ENCODE measurements at places on chromosomes 7 and 10.

DNA sequence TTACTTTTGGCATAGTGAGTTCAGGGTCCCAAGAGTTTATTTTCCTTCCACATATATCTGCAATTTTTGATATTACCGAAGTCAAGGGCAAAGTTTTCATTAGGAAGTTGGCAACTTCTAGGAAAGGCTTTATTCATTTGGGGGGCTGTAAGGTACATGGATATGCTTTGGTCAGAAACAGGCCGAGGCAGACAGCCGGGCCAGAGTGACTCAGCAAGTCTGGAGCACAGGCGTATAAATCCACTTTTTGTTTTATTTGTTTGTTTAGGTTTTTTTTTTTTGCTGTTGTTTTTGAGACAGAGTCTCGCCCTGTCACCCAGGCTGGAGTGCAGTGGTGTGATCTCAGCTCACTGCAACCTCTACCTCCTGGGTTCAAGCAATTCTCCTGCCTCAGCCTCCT is 3.7 kb downstream of the ZNF680 start:
- DNase-seq = no peak

- no peak for DNase-seq
Measured at GRCh38 chr7:4159154-4159501, 523.0 kb upstream of the FOXK1 start.

DNA sequence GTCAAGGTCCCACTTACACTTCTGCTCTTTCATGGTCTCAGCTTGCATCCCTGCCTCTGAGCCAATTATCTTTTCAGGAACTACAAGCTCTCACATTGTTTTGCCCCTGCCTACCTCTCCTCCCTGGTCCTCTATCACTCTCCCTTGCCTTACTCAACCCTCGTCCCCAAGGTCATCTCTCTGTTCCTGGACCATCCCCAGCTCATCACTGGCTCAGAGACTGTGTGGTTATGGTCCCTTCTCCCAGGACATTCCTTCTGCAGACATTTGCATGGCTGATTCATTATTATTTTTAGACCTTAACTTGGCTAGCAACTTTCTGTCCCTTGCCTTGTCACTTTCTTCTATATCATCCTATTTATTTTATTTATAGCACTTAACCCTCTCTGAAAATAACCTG is 17.8 kb upstream of the GPAM start:
- DNase-seq = no peak

DNA sequence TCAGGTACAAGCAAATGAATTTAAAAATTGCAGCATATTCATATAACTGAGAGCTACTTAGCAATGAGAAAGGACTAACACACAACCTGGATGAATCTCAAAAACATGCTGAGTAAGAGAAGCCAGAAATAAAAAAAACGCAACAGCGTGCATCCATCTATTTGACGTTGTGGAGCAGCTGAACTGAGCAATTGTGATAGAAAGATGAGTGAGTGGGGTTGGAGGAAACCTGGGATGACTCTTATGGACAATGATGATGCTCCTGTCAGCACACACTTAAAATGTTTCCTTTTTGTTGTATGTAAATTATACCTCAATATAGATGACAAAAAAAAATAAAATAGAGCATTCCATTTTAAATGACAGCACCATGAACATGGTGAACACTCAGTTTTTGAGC is 36.0 kb upstream of the AKR1E2 start:
- no peak for DNase-seq

DNA sequence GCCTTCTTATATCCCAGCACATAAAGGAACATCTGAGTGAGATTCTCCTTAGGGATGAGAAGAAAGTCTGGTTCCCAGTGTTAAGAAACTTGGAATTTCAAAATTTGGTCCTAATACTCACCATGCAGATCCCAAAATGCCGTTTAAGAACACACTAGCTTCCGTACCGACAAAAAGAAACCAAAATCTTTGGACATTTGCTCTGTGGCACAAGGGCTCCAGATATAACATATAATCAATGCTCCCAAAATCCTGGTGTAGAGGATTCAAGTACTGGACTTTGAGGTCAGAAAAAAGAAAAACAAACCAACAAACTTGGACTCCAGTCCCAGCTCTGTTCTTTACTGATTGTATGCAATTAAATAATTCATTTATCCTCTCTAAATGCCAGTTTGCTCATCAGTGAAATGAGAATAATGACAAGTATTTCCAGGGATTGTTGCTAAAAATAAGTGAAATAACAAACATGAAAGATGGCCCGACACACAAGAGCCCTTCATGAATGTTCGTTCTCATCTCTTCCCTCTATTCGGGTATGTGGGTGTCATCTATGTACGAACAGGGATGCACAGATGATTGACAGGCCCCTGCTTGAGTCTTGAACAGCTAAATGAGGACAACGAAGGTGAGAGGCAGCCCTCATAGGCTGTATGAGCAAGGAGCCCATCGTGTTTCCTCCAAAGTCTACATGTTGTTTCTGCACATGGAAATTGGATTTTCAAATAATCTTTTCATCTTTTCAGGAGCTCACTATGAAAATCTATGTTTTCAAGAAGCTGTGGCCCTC is 48.6 kb upstream of the NEBL start:
- DNase-seq = no peak

DNA sequence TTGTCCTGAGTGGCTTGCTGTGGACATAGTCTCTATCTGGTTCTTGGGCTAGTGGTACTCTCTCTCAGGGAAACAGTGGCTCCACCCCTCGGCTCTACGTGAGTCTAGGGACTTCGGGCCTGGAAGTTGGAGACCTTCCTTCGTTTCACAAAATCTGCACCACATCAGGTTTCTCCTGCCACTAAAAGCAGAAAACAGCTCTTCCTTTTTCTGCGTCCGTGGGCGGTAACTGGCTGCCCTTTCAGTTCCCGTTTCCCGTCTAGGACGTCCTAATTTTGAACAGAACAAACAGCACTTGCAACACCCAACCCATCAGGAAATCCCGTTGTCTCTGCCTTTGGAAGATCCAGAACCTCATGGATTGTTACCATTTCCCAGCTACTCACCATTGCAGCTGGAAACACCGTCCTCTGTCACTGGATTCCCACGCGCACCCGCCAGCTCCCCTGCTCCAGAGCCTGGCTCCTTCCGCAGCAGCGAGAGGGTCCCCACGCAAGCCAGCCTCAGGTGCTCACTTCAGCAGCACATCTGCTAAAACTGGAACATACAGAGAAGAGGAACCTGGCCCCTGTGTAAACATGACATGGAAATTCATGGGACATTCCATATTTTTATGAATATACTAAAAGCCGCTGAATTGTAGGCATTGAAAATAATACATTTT is 311.4 kb upstream of the AKR1E2 start:
- no peak for DNase-seq

GRCh38 chr10:112289373-112290053 is 6.3 kb downstream of the TECTB start:
- no peak for DNase-seq

DNA sequence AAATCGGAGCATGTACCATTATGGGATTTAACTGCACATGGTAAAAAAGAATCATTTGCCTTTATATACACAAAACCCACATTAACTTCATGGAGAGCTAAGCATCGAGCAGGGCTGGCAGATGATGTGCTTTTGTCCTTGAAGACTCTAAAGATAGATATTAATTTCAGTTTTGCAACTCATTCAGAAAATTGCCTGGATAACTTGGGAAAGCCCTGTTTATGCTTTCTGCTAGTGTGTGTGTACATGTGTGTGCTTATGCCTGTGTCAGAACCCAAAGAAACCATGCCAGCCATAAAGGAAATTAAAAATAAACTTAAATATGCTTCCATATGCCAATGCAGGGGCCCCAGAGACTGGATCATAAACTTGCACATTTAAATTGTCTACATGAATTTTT is 640.0 kb downstream of the PARD3 start:
- DNase-seq = no peak
